ENCODE measurements at places on chromosomes 5 and 9.

DNA sequence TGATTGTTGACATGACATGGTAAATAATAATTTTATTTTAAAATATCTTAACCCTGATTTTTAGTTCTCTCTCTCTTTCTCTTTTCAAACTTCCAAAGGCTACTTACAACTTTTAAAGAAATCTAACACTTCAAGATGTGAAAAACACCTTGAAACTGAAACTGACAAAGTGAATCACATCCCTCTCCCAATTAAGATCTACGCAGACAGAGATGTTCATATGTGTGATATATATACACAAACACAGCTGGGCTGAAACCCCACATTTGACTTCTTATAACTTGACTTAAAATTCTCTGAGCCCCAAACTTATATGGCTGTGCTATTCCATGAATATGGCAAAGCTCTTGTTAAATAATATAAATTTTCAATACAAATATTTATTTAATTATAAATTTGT lies 261.2 kb upstream of the PTPRD start:
- DNase-seq: no peak

GRCh38 chr5:169153405-169153804 lies 147.5 kb downstream of the SLIT3 start:
- no peak for DNase-seq

- peak; percentile 9 for DNase-seq
Measured at GRCh38 chr5:117888688-117889087, 1099.7 kb downstream of the DTWD2 start.

DNA sequence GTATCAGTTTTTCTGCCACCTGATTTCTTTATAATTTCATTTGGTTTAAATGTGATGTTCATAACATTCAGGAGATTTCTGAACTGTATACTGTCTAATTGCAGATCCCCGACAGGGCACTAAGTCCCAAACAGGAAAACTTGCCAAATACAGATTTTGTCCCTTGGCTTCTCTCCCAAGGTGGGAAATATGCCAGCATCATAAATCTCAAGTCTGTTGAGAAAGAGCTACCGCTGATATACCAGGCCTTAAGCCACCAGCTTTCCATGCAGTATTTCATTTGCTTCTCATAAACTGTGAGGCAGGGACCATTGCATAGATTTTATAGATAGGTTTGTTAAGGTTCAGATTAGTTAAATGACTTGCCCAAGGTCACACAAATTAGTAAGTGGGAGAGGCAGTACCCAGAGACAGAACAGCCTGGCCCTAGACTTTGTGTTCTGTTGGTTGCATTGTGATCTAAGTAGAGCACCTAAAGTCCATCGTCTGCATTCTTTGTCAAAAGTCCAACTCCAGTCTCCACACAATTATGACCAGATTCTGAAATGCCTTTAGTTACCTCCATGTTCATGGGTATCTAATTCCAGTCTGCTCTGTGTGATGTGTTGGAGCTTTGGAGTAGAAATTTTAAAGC lies 16.2 kb downstream of the GPR21 start:
- DNase-seq: no peak

DNA sequence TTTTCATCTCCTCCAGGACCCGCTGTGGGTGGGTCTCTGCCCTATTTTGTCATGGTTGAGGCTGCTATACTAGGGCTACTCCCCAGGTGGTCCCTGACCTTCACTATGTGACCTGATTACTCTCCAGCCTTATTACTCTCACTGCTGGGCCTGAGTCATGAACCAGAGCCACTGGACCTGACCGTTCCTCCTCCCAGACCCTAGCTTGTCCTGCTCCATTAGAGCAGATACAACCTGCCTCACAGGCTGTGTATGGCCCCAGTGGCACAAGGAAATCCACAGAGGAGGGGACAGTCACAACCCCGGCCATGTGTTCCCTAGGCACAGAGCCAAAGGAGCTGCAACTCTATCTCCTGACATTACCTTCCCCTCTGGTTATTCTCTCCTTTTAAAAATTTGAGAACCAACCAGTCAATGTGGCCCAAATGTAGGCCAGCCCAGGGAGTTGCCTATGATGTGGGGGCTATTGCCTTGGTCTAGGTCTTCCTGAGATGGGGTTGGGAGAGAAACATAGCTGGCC lies 96.0 kb upstream of the FSTL4 start:
- DNase-seq: no peak

GRCh38 chr5:153863951-153864350 lies 174.8 kb downstream of the FAM114A2 start:
- DNase-seq: no peak

DNA sequence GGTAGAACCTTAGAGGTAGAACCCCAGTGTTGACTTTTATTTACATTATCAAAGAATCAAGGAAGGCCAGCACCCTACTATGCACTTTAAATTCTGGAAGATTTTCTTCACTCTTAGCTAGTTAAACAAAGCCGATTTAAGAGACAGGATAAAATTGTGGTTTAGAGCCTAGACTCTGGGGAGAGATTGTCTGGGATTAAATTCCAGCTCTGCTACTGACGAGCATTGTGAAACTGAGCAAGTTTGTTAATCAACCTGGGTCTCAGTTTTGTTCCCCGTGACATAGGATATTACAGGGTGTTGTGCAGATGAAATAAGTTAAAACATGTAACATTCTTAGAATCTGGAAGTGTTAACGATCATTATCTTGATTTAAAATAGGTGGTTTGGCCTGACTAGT lies 83.5 kb downstream of the FEM1C start:
- DNase-seq: no peak

- no peak for DNase-seq
Measured at GRCh38 chr5:103674739-103675138, 112.2 kb upstream of the NUDT12 start.

Data from GDM1 (cell line).